Gastrocnemius medialis (tissue), 4 donors: ENCODE measurements at places on chromosomes 2 and 18. TPM values are rescaled to one million over a fixed set of nuclear protein-coding genes. Genes with fewer than 3 reads are reported as not detected.

GRCh38 chr2:160650196-160651118 is 156.8 kb upstream of the RBMS1 start:
- no peak for DNase-seq

GRCh38 chr2:96537734-96538486 is 1.4 kb downstream of the ARID5A start:
- DNase-seq: no peak

DNA sequence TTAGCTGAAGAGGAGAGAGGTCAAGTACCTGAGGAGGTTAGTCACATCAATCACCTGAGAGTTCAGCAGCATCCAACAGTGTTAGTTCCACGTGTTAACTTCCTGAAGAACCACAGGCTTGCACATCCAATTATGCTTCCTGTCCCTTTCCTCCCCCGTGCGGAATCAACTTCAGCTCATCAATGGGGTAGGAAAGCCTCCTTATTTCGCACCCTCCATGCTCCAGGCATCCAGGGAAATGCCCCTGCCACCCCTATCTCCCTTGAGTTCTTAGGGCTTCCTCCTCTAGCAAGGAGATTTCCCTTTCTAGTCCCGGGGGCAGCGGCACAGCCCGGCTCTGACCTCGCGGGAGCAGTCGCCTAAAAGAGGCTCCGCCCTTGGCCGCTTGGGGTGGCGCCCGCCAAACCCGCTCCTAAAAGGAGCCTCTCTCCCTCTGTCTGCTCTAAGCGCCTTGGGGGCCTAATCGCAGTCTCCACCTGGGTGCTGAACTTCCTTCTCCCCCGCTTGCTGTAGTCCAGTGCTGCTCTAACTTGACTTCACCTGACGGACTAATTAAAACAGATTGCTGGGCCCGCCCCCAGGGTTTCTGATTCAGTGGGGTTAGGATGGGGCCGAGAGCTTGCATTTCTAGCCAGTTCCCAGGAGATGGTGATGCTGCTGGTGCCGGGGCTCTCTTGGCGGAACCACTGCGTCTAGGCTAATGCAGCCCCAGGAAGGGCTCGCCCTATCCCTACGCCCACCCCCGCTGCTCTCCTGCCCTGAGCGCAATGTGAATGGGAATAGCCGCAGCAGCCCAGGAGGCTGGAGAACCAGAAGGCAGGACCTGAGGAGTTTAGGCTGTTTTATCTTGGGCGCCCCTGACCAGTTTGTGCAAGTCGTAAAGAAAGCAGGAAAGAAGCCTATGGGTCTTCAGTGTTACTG is 3.4 kb upstream of the TET3 start:
- no peak for DNase-seq

DNA sequence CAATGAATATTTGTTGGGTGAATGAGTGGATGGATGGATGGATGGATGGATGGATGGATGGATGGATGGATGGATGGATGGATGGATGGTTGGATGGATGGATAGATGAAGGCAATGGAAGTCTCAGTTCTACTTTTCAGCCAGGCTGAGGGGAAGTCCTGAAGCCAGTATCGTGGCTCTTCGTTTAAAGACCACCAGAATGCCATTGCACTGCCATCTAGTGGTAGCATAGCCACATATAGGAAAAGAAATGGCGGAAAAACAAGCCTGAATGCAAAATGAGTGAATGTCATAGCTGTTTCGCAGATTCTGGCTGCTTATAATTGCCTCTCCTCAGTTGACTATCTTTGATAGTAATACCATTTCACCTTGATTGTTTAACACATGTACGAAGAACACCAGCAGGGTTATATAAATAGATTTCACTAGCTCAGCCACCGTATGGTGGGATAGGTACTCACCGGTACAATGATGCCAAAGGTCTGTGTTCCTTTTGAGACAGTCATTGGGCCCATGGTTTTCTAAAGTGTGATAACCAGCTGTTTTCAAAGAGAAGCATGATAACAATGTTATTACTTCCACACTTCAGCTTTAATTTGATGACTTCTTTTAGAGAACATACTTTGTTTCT is 62.3 kb upstream of the GREB1L start:
- DNase-seq: no peak

- no peak for DNase-seq
These were observed 21.2 kb upstream of the ALPI start for GRCh38 chr2:232434563-232435374.

DNA sequence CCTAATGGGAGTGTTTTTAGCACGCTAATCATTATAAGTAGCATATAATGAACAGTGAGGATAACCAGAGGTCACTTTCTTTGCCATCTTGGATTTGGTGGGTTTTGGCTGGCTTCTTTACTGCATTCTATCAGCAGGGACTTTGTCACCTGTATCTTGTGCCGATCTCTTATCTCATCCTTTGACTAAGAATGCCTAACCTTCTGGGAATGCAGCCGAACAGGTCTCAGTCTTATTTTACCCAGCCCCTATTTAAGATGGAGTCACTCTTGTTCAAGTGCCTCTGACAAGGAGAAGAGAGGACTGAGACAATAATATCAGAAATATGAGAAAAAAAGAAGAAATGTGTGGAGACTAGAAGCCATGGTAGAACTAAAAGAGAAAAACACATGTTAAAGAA is 276.4 kb downstream of the TMX3 start:
- DNase-seq: no peak

DNA sequence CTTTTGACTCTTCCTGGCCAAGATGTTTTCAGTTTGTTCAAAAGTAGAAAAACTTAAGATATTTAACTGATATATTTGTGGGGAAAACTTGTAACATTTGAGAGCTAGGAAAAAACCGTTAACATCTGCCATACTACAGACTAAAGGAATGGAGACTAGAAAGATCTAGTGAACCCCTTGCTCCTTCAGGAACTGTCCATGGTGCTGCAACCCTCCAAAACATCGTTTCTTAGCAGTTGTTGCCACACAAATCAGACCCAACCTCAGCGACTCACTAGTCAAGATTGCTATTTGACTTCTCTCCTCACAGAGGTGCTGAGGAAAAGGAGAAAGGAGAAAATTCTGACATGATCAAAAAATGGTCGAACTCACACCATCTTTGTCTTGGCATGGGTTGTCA is 393.8 kb upstream of the LYPD1 start:
- DNase-seq: no peak

DNA sequence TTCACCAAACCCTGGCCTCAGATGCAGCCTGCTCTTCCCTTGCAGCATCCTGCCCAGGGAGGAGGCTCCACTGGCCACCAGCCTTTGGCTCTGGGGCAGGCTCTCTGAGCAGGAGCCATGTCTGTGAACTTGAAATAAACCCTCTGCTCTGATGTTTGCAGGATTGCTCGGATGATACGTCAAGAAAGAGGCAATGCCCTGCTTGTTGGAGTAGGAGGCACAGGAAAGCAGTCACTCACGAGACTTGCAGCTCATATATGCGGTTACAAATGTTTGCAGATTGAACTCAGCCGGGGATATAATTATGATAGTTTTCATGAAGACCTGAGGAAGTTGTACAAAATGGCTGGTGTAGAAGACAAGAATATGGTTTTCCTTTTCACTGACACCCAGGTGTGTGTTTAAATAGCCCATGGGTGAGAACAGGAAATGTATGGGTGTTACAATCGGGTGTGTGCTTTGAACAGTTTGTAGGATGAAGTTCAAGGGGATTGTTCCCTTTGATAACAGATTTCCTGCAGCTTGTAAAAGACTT is 177.9 kb downstream of the DNAH6 start:
- DNase-seq: no peak

- no peak for DNase-seq
These were observed 29.7 kb downstream of the AGPS start for GRCh38 chr2:177422271-177422670.

DNA sequence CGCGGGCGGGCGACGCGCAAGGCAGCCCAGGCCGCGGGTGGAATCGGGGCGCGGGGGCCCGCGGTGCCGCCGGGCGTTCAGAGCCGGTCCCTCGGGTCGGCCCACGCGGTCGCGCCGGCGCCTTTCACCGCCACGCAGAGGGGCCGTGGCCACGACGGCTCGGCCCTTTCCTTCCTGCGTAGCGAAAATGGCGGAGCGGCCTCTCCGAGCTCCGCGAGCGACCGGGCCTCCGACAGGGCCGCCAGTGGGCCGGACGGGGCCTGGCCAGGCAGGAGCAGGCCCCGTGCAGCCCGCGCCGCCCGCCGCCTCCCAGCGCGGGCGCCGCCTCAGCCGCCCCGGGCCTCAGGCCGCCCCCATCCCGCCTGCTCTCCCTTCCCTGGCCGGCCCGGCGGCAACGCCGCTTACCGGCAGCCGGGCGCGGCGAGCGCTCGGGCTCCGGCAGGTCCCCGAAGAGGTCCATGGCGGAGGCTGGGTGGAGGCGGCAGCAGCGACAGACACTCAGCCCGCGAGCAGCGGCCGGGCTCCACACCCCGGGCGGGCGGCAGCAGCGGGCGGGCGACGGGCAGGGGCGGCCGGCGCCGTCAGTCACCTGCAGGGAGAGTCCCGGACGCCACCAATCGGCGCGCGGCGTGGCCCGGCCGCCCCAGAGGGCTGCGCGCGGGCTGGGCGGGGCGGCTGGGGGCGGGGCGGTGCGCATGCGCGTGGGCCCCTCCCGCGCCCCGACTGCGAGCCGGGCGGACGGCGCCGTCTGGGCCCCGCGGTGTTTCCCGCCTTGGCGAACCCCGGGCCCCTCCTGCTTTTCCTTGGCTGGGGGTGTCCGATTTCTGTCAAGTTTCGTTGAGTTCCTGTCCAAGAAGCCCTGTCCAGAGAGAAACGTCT is at the start of gene ILKAP:
Gene ILKAP, minus strand, starts transcription at position 602 of the 879 bp plus-strand sequence. Its CDS starts 142 bp downstream, at position 460.
- peak; percentile 81 for DNase-seq

DNA sequence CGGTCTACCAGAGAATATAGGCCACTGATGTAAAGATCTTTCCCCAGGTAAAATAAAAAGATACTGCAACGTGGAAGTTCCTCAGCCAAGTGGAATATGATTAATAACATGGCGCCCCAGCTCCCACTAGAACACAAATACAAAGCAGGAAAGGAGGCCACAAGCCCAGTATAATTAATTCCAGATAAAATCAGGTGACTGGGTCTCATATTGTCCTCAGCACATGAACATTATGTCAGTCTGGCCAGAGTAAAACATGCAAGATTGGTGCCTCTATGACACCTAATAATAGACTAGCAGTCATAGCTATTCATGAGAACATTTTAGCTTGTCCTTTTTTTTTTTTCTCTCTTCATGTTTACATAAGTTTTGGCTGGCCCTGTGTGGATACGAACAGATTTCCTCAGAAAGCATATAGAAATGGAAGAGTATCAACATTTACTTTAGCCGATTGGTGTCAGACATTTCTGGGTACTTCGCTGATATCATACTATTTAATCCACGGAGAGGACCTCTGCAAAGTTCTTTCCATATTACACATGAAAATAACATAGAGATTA is 523.8 kb upstream of the SETBP1 start:
- DNase-seq: no peak

DNA sequence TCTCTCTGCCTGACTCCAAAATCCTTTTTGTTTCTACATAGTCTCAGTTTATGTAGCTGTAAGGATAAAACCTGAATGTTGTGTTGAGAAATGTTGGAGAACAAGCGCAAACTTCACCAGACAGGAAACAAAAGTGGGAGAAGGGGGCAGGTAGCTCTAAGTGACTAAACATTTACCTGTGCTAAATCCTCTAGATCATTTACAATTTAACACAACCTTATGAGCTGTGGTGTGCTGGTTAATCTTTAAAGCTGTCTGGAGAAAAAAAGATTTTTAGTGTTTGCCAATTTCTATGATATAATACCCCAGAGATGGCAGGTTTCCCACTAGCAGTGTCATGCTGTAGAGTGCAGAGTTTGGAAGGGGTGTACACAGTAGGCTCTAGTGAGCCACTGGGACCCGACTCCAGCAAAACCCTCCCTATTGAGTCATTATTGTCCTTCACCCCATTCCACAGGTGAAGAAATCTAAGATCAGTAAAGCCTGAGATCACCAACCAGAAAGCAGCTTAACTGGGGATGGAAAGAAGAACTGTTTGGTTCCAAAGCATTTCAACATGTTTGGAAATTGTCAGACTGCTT is 992.0 kb downstream of the DCDC2C start:
- no peak for DNase-seq

GRCh38 chr18:35750929-35751328 is 169.4 kb downstream of the GALNT1 start:
- no peak for DNase-seq

DNA sequence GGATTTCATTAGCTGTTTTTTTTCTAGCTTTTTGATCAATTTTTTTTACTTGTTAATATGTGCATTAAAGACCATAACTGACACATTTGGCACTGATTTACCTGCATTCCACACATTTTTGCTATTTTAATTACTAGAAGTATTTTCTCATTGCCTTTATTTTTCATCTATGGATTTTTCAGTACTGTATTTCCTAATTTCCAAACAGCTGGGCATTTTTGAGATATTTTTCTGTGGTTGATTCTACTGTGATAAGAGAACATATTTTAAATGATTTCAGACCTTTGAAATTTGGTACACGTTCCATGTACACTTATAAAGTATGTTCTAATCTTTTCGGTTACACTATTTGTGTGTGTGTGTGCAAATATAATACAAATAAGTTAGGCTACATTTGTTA is 135.3 kb downstream of the PARD3B start:
- DNase-seq: no peak

- DNase-seq: no peak
These were observed 1060.8 kb downstream of the CNTNAP5 start for GRCh38 chr2:125085904-125086303.

- no peak for DNase-seq
These were observed 92.1 kb downstream of the SLC8A1 start for GRCh38 chr2:40359811-40360210.

The PTPRN gene
- not detected for total RNA-seq

The STARD6 gene
- not detected for total RNA-seq

The ANKRD30B gene
- not detected for total RNA-seq

The SERPINB11 gene
- total RNA-seq: not detected

The ERBB4 gene
- 2.8 TPM for total RNA-seq

The AGAP1 gene
- total RNA-seq: 8.5 TPM

The CRYGD gene
- not detected for total RNA-seq

The ACMSD gene
- not detected for total RNA-seq

The ZNF804A gene
- total RNA-seq: not detected
